ENCODE measurements at places on chromosomes 3 and 15. TPM values are rescaled to one million over a fixed set of nuclear protein-coding genes. Genes with fewer than 3 reads are reported as not detected.

Gene ISLR2
- not detected for total RNA-seq

DNA sequence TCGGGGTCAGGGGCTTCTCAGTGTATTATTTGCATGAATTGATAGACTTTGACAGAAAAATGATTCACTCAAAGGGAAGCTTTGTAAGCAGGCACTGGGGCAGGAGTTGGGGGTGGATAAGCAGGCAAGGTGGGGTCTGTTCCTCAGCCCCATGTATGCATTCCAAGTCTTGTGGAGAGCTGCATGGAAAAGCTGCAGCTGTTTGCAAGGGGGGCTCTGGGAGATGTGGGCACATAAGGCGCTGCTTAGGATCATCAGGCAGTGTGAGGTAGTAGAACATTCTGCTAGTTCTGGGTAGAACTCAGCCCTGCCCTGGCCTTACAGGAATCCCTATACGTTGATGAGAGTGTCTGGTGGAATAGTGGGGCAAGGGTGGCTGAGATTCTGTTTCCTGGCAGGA is 154.2 kb upstream of the LRIG1 start:
- H3K4me3 ChIP-seq = no peak overlapping the region
- DNase-seq = no peak
- no peaks in the 10 kb centered on the region for H3K36me3 ChIP-seq
- H3K4me1 ChIP-seq = peaks cover 20% of the 10 kb centered on the region
- no peak overlapping the region for H3K27ac ChIP-seq

DNA sequence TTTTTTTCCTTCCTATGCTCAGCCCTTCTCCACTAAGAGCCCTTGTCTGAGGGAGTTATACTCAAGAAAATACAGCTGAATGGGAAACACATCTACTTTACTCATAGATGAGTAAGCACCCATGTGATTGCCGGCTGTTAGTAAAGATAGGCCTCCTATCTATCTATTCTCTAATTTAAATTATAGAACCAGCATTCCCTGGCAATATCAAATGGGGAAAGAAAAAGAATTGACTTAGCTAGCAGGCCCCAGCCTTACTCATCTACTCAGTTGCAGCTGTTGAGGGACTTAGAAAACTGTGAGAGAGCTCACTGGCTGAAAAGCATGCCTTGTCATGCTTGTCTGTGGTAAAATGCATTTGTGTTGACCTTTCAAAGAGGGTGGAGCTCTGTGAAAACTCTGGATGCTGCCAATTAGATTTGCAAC is 116.9 kb upstream of the LRRFIP2 start:
- H3K4me3 ChIP-seq = no peak overlapping the region
- peaks cover 1% of the 10 kb centered on the region for H3K36me3 ChIP-seq
- DNase-seq = no peak
- no peaks in the 10 kb centered on the region for H3K27me3 ChIP-seq
- H3K27ac ChIP-seq = no peak overlapping the region

Gene DPH3
- 31.2 TPM for total RNA-seq

DNA sequence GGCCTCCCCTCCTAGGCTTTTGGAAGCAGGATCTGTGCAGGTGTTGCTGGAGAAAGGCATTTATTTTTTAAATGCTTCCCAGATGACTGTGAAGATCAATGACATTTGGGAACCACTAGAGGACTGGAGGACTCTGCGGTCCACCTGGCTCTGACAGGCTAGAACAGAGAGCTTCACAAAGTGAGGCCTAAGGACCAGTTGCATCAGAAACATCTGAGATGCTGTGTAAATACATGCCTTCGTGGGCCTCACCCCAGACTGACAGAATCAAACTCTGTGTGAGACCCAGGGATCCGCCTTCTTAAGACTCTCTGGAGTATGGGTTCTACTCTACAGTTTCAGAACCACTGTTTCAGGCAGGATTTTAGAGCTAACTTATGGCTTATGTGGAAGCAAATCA is 105.0 kb upstream of the ICE2 start:
- no peak overlapping the region for H3K4me3 ChIP-seq
- H3K36me3 ChIP-seq = no peaks in the 10 kb centered on the region
- no peak overlapping the region for H3K27ac ChIP-seq
- DNase-seq = no peak
- peaks cover 7% of the 10 kb centered on the region for H3K27me3 ChIP-seq

Gene SLITRK3
- total RNA-seq = 1.1 TPM

Gene C3orf85
- total RNA-seq = not detected

GRCh38 chr15:38795471-38796245 is 231.0 kb upstream of the RASGRP1 start:
- H3K27me3 ChIP-seq = no peaks in the 10 kb centered on the region
- H3K4me3 ChIP-seq = no peak overlapping the region
- H3K4me1 ChIP-seq = no peaks in the 10 kb centered on the region
- no peak for DNase-seq
- H3K36me3 ChIP-seq = no peaks in the 10 kb centered on the region
